ENCODE measurements at places on chromosomes 12 and 14.

DNA sequence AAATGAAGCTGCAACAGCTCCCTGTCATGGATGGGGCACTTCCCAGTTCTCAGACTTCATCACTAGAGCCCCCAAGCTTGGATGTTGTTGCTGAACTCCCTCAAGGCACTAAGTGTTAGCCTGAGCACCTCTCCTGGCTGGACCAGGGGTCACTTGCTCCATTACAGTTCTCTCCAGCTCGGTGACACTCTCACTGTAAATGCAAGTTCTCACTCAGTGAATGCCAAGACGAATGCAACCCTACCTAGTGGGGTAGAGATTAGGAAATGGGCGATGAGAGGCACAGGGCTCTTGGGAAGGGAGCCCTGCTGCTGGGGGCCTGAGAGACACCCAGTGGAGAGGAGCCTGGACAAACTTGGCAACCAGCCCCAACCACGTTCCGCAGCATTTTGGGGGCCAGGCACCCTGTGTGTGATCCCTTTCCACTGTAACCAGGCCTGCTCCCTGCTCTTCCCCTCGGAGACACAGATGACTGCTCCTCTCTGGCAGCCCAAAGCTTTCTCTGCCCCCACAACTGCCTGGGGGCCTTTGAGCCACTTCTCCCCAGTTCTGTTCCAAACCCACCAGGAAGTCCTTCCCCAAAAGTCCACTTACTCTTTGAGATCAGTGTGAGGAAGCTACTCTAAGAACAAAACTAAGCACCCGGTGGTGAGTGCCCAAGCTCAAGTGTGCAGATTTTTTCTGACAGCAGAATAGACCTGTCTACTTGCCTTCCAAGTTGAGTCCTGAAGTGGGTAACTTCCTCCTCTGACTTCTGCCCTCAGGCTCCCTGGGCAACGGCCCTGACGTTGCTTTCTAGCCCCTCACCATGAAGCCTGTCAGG, 8.0 kb upstream of the SELPLG start:
- no peak for DNase-seq

DNA sequence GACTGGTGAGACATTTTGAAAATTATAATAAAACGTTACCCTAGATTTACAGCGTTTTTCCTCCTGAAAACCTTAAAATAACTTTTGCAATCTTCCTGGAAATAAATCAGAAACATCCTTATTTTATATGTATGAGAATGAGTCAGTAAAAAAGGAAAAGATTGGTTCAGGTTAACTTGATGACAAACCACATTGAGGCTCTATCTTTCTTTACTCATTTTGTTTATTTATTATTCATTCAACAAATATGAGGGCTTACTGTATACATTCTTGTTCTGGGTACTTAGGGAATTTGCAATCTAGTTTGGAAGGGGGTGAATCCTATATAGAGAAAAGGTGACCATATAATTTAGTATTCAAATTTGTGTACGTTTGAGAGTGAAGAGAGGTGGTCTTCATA, 156.6 kb downstream of the UNC79 start:
- no peak for DNase-seq

- no peak for DNase-seq
Measured at GRCh38 chr12:16586350-16587109, 19.4 kb downstream of the LMO3 start.

DNA sequence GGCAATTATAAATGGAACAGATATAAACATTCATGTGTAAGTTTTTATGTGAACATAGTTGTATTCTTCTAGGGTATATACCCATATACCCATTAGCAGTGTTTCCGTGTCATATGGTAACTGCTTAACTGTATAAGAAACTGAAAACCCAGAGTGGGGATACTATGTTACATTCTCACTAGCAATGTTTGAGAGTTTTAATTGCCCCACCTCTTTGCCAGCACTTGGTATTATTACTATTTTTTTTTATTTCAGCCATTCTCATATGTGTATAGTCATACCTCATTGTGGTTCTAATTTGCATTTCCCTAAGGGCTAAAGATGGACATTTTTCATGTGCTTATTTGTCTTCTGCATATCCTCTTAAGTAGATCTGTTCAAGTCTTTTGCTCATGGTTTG, 28.7 kb upstream of the ITPR2 start:
- DNase-seq, result no peak

GRCh38 chr14:78450669-78451318, 280.6 kb downstream of the NRXN3 start:
- no peak for DNase-seq

- DNase-seq, result no peak
Measured at GRCh38 chr14:92970271-92970670, 47.3 kb downstream of the CHGA start.

- DNase-seq, result no peak
Measured at GRCh38 chr12:84841591-84841990, 71.0 kb downstream of the SLC6A15 start.
